ENCODE measurements at places on chromosomes 7 and 10.

DNA sequence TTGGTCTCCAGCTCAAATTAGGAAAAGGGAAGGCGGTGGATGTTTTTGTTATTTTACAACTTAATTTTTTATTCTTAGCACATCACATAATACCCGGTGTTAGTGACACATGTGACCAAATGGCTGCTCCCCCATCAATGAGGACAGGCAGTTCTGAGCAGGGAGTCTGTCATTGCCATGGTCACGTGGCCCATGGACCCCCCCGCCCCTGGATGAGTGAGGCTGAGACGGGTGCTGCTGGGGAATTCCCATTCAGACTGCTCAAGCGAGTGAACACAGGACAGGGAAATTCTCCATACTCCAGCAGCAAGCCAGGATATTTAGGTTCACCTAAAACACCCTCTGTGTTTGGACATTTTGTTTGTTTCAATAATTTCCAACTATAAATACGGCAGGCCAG lies 34.7 kb upstream of the SLC35B4 start:
- DNase-seq, result no peak

GRCh38 chr10:89171263-89171872 lies 35.7 kb downstream of the CH25H start:
- DNase-seq, result no peak

DNA sequence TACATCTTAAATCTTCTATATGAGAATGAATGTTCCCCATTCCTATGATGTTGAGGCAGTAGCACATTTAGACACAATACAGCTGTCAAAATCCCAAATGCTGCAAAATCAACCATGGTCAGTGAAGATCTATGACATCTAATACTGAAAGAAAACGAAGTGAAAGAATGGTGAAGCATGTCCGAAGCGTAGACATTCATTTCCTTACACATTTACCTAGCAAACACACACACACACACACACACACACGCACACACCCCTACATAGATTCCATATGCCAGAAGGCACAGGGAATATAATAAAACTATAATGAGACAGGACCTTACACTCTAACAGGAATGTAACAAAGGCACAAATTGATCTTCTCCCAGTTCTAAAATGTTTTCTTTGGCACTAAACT lies 32.5 kb downstream of the CCDC6 start:
- DNase-seq, result no peak

- DNase-seq, result no peak
These were observed 79.6 kb downstream of the LARP4B start for GRCh38 chr10:851901-852300.

- no peak for DNase-seq
These were observed 62.9 kb downstream of the ENO4 start for GRCh38 chr10:116912162-116912561.

- no peak for DNase-seq
These were observed 50.0 kb downstream of the NPY start for GRCh38 chr7:24334012-24334411.
